ENCODE measurements at places on chromosomes 3 and 15.

DNA sequence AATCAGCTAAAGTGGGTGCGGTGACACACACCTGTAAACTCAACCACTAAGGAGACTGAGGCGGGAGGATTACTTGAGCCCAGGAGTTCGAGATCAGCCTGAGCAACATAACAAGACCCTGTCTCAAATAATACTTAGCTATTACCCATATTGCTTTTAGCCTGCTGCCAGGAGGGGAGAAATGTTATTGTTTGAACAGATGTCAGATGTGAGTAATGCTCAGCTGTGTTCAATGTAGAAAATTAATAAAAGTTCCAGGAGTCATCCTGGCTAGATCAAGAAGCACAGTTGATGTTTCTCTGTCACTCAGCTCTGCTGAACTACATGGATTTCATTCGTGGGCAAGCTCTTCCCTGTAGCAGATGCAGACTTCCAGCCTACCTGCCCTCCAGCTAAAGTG, 22.2 kb downstream of the LSM3 start:
- DNase-seq, result no peak

- DNase-seq, result no peak
These were observed 77.0 kb downstream of the CCK start for GRCh38 chr3:42189001-42189460.

- no peak for DNase-seq
These were observed 68.2 kb downstream of the SEMA5B start for GRCh38 chr3:122959339-122959738.

DNA sequence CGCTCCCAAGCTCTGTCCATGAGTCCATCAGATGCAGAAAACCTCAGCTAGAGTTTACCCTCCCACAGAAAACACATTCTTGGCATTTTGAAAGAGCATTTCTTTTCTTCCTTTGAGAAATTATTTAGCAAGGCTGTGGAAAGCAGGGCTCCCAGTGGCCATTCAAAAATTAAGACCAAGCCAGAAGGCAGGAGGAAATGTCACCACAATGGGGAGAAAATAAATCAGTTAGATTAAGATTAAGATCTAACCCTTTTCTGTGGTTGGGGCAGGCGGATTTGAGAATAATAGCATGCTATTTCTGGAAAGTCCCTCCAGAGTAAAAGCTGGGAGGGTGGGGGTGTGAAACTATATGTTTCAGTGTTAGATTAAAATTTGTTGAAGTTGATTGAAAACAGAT, 20.2 kb downstream of the LRIG1 start:
- DNase-seq, result peak; percentile 76

GRCh38 chr3:115341208-115341607, 194.1 kb upstream of the ZBTB20 start:
- no peak for DNase-seq

GRCh38 chr3:4984511-4984864, 5.3 kb downstream of the BHLHE40 start:
- no peak for DNase-seq

- DNase-seq, result no peak
These were observed 138.3 kb upstream of the ROBO1 start for GRCh38 chr3:79906106-79906505.
